ENCODE measurements at places on chromosomes 13 and 19.

DNA sequence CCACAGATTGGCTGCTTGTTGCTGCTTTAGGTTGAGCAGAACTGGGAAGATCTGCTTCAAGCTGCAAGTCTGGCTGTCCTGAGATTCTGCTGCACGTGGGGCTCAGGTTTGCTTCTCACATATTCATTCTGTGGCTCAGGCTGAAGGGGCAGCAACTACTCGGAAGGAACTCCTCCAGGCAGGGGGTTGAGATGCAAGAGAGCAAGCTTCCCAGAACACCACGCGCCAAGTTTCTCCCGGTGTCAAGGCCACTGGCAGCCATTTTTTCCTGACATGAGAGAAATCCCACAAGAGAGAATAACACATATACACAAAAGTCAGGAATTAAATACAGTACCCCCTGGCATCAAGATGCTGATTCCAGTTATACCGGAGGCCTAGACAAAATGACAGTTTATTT, 887.6 kb upstream of the SLC10A2 start:
- no peak for DNase-seq

GRCh38 chr13:26558074-26558805, 757 bp downstream of the WASF3 start:
- DNase-seq: no peak

DNA sequence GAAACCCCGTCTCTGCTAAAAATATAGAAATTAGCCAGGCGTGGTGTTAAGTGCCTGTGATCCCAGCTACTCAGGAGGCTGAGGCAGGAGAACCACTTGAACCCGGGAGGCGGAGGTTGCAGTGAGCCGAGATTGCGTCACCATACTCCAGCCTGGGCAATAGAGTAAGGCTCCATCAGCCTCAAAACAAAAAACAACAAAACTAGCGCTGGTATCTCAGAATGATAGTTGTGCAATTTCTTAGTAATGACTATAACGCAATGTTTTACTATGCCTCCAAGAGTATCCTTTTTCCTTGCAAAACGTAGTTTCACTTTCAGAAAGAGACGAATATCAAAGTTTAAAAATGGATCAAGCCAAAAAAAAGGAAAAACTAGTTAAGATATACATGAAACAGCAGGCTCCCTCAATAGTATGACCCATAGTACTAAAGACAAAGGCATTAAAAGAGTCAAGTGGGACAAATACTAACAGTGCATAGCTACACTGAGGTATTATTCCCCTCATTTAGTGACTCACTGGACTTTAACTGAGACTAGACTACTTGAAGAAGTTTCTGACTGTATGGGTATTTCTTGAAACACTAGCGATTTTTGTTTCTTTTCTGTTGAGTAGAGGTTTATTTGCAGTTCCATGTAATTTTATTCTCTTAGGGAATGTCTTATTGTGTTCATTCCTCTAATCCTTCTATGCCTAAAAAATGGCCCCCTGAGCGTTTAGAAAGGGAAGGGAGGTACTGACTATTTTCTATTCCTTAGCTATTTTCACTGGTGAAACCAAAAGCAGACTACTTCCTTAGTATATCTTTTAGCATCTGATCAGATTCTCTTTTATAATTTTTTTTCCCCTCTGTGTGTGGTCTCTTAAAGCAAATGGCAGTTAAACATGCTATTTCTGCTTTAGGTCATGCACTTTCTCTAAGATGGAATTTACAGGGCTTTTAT, 10.4 kb upstream of the ITM2B start:
- DNase-seq: no peak

- no peak for DNase-seq
These were observed 846 bp downstream of the ZNF790 start for GRCh38 chr19:36837176-36837905.
